ENCODE measurements at places on chromosomes 6 and 20.

GRCh38 chr6:15996030-15996429 lies 132.9 kb upstream of the MYLIP start:
- no peak for DNase-seq

GRCh38 chr6:44128020-44128917 lies 915 bp downstream of the TMEM63B start:
- no peak for DNase-seq

DNA sequence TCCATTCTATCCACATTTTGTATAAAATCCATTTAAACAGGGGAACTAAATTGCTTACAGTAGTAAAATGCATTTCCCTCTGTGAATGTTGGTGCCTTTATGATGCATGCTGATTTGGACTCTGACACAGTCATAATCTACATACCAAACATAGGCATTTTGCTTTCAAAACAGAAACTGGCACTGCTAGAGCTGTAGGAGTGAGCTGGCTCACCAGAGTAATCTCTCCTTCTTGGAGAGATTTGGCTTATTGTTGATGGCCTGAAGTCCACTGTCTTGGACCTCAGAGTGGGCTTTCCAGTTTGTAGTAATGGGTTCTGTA lies 363.2 kb upstream of the FLRT3 start:
- DNase-seq: no peak

DNA sequence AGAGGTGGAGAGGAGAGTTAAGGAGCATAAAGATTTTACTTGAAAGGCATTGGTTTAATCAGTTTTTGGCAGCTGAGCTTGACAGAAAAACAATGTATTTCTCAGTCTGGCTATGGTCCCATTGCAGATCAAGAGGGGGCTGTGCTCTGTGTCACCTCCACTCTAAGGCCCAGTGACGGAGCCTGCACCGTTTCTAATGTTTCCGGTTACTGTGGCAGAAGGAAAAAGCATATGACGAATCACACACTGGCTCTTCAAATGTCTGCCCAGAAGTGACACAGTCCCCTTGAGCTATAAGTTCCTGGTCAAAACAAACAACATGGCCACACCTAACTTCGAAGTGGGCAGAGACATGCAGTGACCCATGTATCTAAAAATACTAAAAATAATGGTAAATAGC lies 372.0 kb downstream of the PLCB1 start:
- no peak for DNase-seq

DNA sequence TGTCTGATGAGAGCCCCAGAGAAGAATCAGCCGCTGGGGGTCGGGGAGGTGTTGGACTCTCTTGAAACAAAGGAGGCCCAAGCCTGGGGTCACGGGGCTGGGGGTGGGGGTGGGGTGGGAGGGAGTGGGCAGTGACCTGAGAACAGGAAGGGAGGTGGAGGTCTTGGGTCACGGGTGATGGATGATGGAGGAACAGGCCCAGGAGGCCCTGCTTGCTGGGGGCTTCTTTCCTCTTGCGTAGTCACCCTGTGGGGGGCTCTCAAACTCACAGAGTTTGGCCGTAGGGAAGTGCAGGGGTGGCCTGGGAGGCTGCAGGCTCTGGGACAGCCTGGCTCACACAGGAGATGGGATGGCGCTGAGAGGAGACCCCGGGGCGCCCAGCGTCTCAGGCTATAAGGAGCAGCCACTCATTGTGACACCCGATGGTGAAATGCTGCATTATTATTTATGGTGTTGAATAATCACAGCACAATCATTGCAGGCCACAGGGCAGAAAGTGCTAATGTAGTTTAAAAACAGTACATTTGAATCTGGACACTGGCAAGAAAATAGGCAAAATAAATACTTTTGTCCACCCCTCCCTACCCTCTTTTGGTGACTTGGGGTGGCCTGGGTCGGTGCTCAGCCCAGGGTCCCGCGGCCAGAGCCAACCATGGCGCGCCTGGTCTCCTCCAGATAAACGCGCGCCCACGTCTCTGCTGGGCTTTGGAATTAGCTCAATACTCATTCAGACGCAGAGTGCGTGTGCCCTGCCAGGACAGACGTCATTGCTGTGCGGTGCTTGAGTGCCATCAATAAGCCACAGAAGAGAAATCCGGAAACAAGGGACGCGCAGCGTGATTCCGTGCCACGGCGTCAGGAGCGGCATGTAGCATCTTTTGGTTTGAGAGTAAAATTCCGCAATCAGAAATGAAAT lies 27.3 kb upstream of the BHLHE23 start:
- no peak for DNase-seq

DNA sequence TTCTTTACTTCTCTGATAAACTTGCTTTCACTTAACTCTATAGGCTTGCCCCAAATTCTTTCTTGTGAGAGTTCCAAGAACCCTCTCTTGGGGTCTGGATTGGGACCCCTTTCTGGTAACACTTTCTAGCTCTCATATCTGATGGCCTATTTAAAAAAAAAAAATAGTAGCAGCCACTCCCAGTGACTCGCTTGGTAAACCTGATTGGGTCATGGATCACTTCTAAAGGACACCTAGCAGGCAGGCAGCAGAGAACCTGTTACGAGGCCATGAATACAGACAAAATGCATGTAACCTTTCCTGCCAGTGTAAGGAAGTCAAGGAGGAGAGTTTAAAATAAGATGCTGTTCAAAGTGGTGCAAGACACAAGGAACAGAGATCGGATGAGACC lies 9.1 kb upstream of the SERPINB6 start:
- DNase-seq: no peak

- DNase-seq: no peak
Observed at GRCh38 chr20:1376408-1377270, 16.2 kb downstream of the FKBP1A start.

DNA sequence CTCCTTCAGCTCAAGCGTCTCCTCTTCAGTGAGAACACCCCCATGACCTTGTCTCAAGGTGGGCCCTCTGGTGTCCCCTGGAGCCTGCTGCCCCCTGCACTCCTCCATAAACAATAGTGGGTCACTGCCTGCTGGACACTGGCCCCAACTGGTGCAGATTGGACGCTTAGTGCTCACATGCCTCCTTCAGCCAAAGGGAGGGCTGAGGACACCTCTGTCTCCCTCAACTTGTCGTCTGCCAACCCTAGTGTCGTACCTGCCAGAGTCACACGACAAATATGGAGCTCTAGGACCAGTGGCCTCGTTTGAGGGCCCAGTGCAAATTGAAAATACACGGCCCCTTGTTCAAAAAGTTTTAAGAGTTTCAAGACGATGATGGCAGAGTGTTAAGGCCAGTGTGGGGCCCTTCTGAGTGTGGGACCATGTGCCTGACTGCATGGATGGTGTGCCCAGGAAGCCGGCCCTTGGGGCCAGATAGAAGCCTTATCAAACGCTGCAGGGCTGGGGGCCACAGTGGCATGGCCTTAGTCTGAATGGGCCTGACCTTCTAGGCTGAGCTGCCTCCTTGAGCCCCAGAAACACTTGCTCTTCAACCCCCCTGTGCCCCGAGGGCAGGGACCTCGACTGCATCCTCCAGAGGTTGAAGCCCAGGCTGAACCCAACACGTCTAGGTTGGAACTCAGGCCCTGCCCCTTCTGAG lies 20.1 kb downstream of the APCDD1L start:
- no peak for DNase-seq

- DNase-seq: no peak
Observed at GRCh38 chr20:25624500-25624939, 706 bp upstream of the NANP start.

DNA sequence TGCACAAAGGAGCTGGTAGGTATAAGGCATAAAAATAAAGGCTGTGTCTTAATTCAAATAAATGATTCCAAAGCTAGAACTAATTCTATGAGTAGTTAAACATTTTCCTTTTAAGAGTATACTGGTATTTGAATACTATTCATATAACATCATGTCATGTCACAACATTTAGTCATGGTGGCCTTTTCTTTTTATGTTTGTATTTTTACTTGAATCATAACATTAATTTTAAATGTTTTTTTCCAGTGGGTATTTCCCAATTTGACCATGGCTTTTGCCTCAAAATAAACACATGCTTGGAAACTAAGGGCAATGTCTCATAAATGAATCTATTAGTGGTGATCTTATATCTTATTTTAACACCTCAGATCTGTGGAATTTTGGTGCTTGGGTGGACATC lies 177.1 kb downstream of the CD109 start:
- DNase-seq: no peak

DNA sequence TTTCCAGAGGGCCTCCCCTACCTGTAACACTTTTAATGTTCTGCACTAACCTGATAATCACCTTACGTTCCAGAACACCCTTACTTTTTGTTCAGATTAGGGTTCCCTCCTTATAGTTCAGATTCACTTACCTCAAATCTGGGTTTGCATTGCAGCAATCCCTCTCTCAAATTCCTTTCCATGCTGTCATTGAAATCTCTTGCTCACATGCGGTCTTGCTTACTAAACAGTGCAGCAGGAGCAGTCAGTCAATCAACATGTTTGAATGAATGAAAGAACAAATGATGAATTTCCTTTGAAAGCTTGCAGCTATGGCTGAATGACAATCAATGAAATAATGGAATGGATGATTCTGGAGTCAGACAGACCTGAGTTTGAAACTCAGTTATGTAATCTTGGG lies 200.1 kb downstream of the HIVEP2 start:
- DNase-seq: no peak

GRCh38 chr20:51003753-51004152 lies 19.2 kb downstream of the KCNG1 start:
- DNase-seq: no peak

DNA sequence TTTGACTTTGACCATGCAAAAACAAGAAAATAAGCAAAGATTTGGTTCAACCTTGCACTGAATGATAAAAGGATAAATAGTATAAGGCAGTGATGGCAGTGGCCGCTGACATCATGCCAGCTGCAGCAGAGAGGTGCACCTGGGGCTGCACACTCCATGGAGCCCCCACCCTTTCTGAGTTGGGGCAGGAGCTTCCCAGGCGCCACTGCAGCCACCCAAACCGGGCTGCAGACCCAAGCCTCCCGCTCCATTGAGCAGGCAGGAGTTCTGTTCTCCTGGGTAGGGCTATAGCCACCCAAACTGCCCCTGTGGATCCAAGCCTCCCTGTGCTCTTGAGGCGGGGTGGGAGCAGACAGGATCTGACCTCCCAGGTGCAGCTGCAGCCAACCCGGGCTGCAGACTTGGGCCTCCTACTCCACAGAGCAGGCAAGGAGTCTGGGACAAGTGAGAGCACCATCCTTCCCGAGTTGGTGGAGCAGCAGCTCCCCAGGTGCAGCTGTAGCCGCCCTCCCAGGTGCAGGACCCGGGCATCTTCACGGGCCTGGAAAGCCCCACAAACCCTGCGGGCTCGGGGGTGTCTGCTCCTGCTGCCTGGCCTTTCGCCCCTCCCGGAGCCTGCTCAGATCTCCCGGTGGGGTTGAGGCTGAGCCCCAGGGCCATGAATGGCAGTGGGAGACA lies 537.9 kb downstream of the TENT5A start:
- no peak for DNase-seq

All from fibroblast of the conjunctiva (primary cell).